ENCODE measurements at places on chromosomes 7 and 10. TPM values are rescaled to one million over a fixed set of nuclear protein-coding genes. Genes with fewer than 3 reads are reported as not detected.

Gene MKI67
- 5.4 TPM for total RNA-seq

Gene ETV1
- 0.16 TPM for total RNA-seq

Gene PRDX3
- total RNA-seq, result 155 TPM

Gene TMEM270
- total RNA-seq, result not detected

Gene GPR37
- total RNA-seq, result not detected

Gene SLC39A12
- total RNA-seq, result not detected

Gene CALCR
- total RNA-seq, result not detected

Gene JCAD
- 0.05 TPM for total RNA-seq

Gene CYP26C1
- total RNA-seq, result 0.05 TPM

Gene ARHGEF35
- total RNA-seq, result 4.0 TPM

Gene SLC26A5
- total RNA-seq, result not detected

GRCh38 chr7:5638994-5639393 is 142.5 kb downstream of the RNF216 start:
- DNase-seq, result no peak

DNA sequence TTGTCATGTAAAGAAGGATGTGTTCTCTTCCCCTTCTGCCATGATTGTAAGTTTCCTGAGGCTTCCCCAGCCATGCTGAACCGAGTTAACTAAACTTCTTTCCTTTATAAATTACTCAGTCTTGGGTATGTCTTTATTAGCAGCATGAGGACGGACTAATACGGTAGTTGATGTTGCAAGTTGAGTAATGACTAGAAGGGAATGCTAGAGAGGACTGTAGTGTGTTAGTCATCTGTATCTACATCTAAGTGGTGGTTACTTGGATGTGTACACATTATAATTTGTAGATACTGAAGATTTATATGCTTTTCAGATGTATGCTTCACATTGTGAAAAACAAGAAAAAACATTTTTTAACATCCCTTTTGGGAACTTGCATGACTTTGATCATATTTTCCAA is 244.6 kb downstream of the POLR1F start:
- DNase-seq, result no peak

DNA sequence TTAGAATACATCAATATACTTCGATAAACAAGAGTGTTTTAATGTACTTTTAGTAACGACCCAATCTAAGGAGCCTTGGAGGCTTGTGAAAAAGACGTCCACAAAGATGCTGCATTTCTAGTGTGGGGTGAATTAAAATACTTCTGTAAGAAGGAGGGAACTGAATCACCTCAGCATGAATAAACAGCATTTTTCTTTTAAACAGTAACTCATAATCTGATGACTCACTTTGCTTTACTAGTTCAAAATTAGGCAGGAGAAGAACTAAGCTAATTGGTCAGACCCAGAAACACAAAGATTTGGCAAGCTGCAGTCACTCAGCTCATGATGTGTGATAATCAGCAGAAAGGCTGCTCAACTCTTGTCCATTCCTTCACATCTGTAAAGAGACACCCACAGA is 24.2 kb downstream of the NCOA4 start:
- DNase-seq, result no peak

- DNase-seq, result no peak
Observed at GRCh38 chr10:99913831-99914235, 95.9 kb downstream of the DNMBP start.

GRCh38 chr10:113751181-113751732 is at the start of gene PLEKHS1:
PLEKHS1 (plus strand) TSS chr10:113751682; CDS start chr10:113755278, 3,596 bp downstream.
- DNase-seq, result no peak

DNA sequence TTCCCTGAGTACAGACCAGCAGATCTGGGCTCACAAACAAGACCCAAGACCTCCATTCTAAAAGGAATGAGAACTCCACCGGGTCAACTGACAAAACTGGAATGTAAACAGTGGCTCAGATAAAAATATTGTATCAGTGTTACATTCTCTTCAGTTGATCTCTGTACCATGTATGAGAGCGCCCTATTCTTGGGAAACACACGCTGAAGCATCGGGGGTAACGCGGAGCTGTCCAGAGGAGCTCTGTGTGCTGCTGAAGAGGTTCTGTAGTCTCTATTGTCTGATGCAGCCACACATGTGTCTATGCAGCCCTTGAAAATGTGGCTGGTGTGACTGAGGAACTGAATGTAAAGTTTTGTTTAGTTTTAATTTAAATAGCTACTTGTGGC is 39.7 kb downstream of the HIPK2 start:
- no peak for DNase-seq

DNA sequence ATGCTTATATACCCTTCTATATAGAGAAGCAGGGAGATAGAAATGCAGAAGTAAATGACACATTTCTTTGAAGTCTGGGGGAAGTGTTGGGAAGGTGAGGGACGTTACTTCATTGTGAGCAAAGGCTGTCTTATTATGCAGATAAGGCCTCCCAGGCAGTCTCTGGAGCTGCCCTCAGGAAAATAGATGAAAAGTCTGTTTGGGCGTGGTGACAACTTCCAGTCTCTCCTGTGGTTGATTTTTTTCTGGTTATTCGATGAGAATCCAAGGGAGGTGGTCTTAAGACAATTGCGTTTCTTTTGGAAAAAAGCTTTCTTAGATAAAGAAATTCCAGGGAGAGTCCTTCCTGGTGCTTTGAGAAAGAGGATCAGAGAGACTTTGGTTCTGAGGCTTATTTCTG is 84.0 kb downstream of the NEUROD6 start:
- DNase-seq, result no peak

DNA sequence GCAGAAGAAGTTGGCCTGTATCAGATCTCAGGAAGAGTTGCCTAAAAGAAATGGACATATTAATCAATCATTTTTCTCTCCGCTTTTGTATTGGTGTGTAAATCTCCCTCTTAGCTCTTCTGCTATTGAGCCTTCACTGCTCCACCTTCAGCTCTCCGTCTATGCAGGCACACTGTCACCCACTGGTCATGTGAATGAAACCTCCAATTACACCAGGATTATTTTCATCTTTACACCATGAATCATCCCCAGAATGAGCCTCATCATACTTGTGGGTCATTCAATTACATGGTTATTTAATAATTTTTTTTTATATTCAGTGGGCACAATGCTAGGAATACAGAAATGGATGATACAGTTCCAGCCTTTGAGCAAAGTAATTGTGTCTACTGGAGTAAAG is 92.6 kb downstream of the LRRC4 start:
- DNase-seq, result no peak

DNA sequence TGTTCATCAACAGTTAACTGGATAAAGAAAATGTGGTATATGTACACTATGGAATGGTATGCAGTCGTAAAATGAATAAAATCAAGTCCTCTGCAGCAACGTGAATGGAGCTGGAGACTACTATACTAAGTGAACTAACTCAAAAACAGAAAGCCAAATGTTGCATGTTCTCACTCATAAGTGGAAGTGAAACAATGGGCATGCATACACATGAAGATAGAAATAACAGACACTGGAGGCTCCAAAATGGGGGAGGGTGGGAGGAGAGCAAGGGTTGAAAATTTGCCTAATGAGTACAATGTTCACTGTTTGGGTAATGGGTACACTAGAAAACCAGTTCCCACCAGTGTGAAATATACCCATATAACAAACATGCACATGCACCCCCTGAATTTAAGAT is 179.5 kb downstream of the ZWINT start:
- DNase-seq, result no peak

DNA sequence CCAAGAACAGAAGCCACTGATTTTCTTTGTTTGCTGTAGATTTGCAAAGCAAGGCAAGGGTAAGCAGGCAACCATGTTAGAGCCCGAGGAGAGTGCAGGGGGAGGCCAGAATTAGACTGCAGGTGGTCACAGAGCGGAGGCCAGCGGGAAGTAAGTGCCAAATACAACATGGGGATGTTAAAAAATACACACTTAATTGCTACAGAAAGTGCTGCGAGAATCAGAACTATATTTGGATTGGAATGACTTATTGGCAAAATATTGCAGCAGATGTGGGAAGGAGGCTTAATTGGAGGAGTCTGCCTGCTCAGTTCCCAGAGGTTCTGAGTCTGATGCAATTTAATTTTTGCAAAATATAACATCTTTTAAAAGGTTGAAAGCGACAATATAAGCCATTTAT is 49.7 kb upstream of the ADCY1 start:
- DNase-seq, result no peak

- DNase-seq, result no peak
Observed at GRCh38 chr7:152523916-152524315, 88.1 kb upstream of the KMT2C start.

DNA sequence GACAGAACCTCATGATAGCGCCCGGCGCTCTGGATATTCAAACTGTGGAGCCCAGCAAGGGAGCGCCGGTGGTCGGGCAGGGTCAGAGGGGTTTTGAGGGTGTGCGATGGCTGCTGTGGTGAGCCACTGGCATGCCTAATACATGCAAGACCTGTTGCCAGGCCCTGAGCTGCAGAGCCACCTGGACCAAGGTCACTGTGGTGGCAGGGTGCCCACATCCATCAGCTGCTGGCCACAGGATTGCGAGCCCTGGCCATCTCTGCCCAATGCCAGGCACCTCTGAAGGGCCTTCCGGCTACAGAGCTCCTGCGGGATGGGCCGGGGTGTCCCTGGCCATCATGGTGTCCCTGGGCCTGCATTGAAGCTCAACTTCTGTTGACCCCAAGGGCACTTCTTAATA is 123.0 kb upstream of the TNRC18 start:
- DNase-seq, result no peak

DNA sequence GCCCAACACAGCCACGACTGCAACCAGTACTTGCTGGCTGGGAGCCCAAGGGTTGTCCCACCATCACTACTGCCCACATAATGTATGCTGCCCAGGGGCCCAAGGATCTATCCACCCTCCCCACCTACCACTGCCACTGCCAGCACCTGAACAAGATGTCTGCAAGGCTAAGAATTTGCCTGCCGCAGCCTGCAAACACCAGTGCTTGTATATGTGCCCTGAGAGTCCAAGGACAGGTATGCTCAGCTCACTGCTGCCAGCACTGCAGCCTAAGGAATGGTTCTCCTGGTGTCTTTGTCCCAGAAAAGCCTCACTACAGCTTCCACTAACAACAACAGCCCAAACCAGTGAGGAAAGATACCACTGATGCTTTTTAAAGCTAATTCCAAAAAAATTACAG is 1174.0 kb downstream of the SORCS1 start:
- DNase-seq, result no peak

- peak; percentile 69 for DNase-seq
Observed at GRCh38 chr7:107167483-107168232, 1.1 kb upstream of the HBP1 start.
